Activated CD4-positive, alpha-beta T cell treated with anti-CD3 and anti-CD28 coated beads, Interleukin-2, amount 10 ng/mL, durations not matched to agents 7 days and 5 days (primary cell): ENCODE measurements at places on chromosomes 3 and 15. TPM values are rescaled to one million over a fixed set of nuclear protein-coding genes. Genes with fewer than 3 reads are reported as not detected.

MCF2L2 gene
- 3.6 TPM for total RNA-seq

CCR9 gene
- not detected for total RNA-seq

ALDH1L1 gene
- total RNA-seq = not detected

LTF gene
- not detected for total RNA-seq

RGMA gene
- total RNA-seq = 0.25 TPM

CACNA2D2 gene
- total RNA-seq = 0.60 TPM

CYP1A1 gene
- total RNA-seq = 2.9 TPM

ARNT2 gene
- not detected for total RNA-seq

ANKRD63 gene
- not detected for total RNA-seq

NKIRAS1 gene
- total RNA-seq = 3.0 TPM

TGM5 gene
- not detected for total RNA-seq

CCDC39 gene
- total RNA-seq = not detected

THSD4 gene
- not detected for total RNA-seq

CSTA gene
- total RNA-seq = not detected

PCLAF gene
- total RNA-seq = 114 TPM

FAM81A gene
- total RNA-seq = 0.73 TPM

PRR20G gene
- not detected for total RNA-seq

P2RY14 gene
- total RNA-seq = 0.27 TPM

TPRA1 gene
- total RNA-seq = 27.1 TPM

MLF1 gene
- total RNA-seq = 0.87 TPM

RTP4 gene
- total RNA-seq = 19.4 TPM

EPHB1 gene
- total RNA-seq = 1.2 TPM

ILDR1 gene
- total RNA-seq = 0.17 TPM

ZFAND6 gene
- 49.3 TPM for total RNA-seq

TMEM212 gene
- total RNA-seq = not detected

ZNF80 gene
- 0.10 TPM for total RNA-seq

DNASE1L3 gene
- not detected for total RNA-seq

PTPRG gene
- total RNA-seq = not detected

CD200 gene
- total RNA-seq = 5.2 TPM

IL17RC gene
- total RNA-seq = 0.32 TPM

GOLGA8S gene
- 0.31 TPM for total RNA-seq

GORASP1 gene
- total RNA-seq = 33.7 TPM

LRRC49 gene
- not detected for total RNA-seq

MED12L gene
- total RNA-seq = 0.35 TPM
